ENCODE measurements at places on chromosomes 16 and 17.

- no peak for DNase-seq
Observed at GRCh38 chr17:38711792-38712571, 6.9 kb downstream of the MLLT6 start.

DNA sequence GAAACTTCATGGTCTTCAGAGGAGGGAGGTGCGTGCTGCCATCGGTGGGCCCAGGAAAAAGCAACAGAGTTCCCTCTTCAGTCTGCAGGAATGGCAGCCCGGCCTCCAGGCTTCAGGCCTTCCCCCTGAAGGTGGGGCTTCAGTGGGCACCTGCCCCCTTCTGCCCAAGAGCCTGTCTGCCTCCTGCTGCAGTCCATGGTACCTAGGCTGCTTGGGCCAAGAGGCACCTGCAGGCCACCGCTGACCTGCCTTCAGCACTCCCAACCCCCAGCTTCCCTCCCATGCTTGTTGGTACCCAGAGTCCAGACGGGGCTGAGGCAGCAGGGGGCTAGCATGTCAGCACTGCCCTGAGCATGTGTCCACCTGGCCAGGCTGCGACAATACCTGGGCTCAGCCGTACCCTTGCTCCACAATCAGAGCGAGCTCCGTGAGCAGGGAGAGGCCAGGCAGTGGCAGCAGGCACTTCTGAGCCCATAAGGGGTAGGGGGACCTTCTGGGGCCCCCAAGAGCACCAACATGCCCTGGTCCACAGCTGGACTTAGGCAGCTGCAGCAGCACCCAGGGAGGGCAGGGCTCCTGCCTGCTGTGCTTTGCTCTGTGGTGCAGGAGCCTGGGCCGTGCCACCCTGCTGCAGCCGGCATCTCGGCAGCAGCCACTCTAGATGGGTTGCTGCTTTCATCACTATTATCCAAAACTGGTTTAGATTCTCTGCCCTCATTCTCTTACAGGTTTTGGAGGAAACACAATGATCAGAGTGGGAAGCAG is 77.2 kb upstream of the AKTIP start:
- DNase-seq, result no peak

DNA sequence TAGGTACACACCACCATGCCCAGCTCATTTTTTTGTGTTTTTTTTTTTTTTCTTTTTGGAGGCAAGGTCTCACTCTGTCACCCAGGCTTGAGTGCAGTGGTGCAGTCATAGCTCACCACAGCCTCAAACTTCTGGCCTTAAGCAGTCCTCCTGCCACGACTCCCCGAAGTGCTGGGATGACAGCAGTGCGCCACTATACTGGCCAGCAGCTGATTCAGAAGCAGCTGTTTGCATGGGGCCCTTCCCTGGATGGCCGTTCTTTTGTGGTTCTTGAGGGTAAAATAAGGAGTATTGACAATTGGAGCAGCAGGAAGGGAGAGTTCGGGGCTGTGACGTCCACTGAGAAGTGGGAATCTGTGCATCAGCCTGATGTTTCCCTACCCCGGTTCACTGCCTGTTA is 41.6 kb downstream of the KIAA0513 start:
- DNase-seq, result no peak

DNA sequence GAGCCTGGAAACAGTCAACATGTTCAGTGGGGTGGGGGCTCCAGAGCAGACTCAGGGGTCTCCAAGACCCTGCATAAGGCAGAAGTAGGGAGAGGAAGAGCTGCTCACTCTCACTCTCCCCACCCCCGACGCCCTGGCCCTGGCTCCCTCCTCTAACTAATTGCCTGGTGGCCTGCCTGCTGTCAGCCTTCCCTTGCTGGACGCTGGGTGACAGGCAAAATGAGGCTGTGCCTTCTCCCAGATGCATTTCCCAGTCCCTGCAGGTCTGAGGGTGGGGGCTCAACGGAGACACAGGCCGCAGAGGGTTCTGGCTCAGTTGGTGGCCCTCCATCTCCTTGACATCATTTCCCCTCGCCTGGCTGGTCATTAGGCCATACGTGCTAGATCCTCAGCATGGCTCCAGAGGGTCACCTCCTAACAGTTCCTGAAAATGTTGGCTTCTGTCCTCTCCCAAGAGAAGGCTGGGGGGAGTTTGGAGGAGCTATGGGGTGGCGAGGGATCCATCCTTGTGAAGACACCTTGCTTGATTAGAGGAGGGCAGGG is 1.4 kb downstream of the FMNL1 start:
- DNase-seq, result peak; percentile 34

DNA sequence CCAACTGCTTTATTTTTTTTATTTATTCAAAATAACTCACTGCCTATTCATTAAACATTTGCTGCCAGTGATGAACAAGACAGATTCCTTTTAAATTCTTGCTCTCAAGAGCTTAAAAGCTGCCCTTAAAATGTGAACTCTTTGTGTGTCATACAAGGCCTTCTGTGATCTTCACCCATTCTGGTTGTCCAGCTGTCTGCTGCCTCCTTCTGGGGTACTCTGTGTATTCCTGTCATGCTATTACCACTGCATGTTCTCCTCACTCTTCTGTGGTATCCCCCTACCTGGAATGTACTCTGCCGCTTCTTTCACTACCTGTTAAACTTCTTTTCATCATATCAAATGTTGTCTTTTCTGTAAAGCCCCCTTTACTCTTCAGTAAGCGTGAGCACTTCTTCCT is 165.8 kb downstream of the CHD9 start:
- no peak for DNase-seq

- no peak for DNase-seq
Observed at GRCh38 chr16:56048425-56049105, 142.7 kb upstream of the GNAO1 start.

DNA sequence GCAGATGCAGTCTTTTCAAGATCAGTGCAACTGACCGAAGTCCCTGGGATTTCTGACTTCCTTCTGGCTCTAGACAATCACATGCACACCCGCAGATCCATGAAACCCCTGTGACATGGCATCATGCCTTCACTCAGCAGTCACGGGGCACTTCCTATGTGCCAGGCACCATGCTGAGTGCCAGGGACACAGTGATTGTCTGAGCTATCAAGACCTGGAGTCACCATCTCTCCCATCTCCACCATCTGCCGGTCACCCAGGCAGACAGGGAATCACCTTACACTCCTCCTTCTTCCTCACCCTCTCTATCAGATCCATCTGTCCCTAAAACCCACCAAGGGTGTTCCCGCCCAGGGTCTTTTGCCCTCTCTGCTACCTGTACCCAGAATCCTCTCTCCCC is 5.3 kb downstream of the BEAN1 start:
- no peak for DNase-seq

DNA sequence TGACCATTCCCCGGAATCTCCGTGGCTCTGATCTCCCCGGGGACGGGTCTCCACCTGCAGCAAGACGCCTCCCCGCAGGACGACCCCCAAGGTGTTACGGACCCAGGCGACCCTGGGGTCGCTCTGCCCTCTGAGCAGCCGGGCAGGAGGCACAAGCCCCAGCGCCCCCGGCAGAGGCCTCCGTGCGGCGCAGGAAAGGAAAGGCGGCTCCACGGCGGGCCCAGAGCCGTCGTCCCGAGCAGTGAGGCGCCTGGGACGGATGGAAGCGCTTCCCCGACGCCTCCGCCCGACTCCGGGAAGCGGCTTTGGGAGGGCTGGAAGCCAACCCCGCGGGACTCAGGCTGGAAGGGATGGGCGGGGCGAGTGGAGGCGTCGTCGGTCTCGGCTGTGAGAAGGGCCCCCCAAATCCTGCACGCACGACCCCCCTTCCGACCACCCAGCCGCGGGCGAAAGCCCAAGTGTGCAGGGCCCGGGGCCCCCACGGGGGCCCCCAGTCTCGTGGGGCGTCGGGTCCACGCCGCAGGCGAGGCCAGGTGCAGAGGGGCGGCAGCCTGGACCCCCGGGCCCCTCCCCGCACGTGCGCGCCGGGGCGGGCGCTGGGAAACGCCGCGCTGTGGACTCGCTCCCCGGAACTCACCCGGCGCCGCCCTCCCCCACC is 32.7 kb upstream of the RPH3AL start:
- DNase-seq, result peak; percentile 56

DNA sequence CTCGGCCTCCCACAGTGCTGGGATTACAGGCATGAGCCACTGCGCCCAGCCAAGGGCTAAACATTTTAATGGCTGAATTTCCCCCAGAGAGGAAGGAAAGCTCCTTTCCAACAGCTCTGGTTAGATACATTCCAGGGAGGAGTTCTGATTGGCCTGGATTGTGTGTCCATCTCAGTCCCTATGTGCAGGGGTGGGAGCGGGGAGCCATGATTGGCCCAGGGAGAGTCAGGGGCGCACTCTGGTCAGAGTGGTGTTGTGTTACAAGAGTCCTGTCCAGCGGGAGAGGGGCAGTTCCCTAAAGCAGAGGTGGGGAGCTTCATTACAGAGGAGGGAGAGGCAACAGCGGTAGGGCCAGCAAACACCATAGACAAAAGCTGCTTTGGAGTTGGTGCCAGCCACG is 75.0 kb downstream of the RAP1GAP2 start:
- DNase-seq, result no peak

- DNase-seq, result no peak
Observed at GRCh38 chr16:68065716-68066305, 19.4 kb upstream of the NFATC3 start.

- no peak for DNase-seq
Observed at GRCh38 chr17:14297161-14297851, 3.6 kb upstream of the HS3ST3B1 start.

GRCh38 chr17:57259306-57259705 is 3.0 kb downstream of the MSI2 start:
- no peak for DNase-seq

DNA sequence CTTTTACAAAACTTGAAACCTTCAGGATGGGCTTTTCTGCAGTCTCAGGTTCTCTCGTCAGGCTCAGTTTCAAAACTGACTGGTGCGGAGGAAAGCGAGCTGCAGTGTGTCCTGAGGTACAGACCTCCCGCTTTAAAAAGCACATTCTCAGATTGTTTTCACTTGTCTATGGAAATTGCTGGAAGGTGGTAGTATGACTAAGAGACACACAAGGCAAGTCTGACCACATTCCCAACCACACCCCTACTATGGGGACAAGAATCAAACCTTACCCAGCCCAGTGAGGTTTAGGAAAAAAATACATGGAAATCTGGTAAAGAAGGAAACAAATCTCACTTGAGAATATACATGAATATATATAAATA is 18.2 kb downstream of the SRP68 start:
- DNase-seq, result no peak

DNA sequence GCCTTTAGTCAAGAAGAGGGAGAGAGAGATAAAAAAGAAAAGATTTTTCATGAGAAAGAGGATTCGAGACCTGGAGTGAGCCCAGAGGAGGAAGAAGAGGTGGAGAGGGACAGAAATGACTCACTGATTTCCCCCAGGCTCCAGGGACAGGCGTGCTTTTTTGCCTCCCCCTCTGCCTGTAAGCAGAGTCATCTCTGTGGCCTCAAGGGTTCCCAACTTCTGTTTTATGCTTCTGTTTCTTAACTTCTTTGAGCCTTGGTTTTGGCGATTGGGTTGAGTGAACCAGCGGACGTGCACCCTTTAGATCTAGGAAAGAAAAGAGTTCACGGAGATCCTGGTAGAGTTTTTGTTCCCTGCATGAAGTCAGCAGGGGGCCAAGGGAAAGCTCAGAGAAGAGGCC is 147.9 kb upstream of the NOL11 start:
- DNase-seq, result no peak

- no peak for DNase-seq
Observed at GRCh38 chr16:22816475-22816874, 2.5 kb downstream of the HS3ST2 start.

DNA sequence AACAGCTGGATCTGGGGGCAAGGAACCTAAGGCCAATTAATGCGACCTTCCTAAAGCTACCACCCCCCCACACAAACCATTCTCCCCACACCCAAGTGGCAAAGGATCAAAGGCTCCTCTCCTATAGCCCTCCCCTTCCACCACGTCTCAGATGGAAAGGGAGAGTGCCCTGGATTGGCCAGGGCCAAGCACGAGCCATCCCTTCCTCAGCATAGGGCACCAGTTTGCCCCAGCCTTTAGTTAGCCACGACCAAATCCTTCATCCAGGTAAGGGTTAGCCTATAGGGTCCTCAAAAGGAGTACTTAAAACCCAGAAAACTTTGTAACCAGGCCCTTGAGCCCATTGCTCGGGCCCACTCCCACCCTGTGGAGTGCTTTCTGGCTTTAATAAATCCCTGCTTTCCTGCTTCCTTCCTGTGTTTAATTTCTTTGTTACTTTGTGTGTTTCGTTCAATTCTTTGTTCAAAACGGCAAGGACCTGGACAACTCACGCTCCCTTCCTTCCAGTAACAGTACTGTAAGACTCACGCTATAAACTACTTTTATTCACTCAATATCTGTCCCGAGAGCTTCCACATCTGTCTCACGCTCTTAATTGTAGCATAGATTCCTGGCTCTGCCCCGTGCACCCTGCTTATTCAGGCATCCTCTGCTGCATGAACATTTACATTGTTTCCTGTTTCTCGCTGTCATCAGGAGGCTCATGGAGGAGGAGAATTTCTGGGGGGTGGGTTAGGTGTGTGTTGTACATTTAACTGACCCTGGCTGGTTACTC is 62.3 kb downstream of the TNFRSF13B start:
- DNase-seq, result no peak

GRCh38 chr17:50836826-50837225 is 1.4 kb downstream of the WFIKKN2 start:
- DNase-seq, result no peak

DNA sequence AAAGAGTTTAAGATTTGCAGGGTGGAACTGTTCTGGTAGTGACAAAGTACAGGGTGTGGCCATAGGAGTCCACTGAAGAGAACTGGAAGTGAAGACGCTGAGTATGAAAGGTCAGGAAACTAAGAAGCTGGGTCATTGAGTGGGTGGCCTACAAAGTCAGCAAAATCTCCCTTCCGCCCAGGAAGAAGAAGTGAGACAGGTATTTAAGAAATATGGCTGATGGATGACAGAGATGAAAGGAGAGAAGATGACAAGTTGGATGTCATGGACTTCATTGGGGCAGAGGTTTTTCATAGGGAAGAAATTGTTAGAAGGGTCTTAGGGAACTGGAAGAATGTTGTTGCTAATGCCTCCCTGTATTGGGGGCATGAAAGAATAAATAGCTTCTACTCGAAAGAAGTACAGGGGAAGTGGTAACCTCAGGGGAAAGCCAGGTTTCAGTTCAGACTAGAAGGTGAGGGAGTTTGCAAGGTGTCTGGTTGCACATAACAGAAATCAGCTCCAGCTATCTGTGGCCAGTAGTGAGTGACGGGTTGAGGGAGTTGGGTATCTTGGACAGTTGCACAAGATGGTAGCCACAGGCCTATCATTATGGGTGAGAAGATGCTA is 33.6 kb upstream of the MED13 start:
- no peak for DNase-seq

- no peak for DNase-seq
Observed at GRCh38 chr16:85153046-85153445, 40.8 kb upstream of the CIBAR2 start.

DNA sequence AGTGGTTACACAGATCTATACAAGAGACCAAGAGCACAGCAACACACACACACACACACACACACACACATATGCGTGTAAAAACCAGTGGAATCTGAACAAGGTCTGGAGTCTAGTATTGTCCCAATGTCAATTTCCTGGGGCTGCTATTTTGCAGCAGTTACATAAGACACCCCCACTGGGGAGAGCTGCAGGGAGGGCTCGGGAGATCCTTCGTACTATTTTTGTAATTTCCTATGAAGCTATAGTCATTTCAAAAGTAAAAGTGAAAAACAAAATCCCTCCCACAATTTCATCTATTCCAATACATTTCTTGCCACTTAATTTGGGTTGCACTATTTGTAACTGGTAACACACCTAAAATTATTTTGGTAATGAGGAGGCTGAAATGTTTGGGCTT is 68.5 kb downstream of the C16orf95 start:
- no peak for DNase-seq

- no peak for DNase-seq
Observed at GRCh38 chr16:66862023-66862520, 17.9 kb downstream of the CA7 start.

- no peak for DNase-seq
Observed at GRCh38 chr17:37816950-37817349, 72.1 kb upstream of the HNF1B start.

- DNase-seq, result peak; percentile 75
Observed at GRCh38 chr17:4940555-4941318, 669 bp downstream of the RNF167 start.
